Uterine smooth muscle cell (primary cell): ENCODE measurements at places on chromosomes 5 and 9. TPM values are rescaled to one million over a fixed set of nuclear protein-coding genes. Genes with fewer than 3 reads are reported as not detected.

The CARTPT gene
- total RNA-seq = not detected in 2 replicates

The SPINK13 gene
- total RNA-seq = 0.22 and 0.37 TPM in 2 replicates

The SEMA5A gene
- total RNA-seq = 15.7 and 16.0 TPM in 2 replicates

The TAL2 gene
- total RNA-seq = 0.12 and 0.22 TPM in 2 replicates

The GPR21 gene
- total RNA-seq = 1.4 and 1.5 TPM in 2 replicates

The NUTM2G gene
- total RNA-seq = not detected in 2 replicates

The RNF183 gene
- total RNA-seq = 0.37 TPM in 1 of 2 replicates, not detected in the other

The NR6A1 gene
- 0.50 and 1.3 TPM in 2 replicates for total RNA-seq

The NIPBL gene
- 30.9 and 36.0 TPM in 2 replicates for total RNA-seq

The LHX6 gene
- total RNA-seq = under 0.01 TPM in 1 of 2 replicates, not detected in the other

The MAP1B gene
- 215 and 278 TPM in 2 replicates for total RNA-seq
